ENCODE measurements at places on chromosomes 7 and 10. TPM values are rescaled to one million over a fixed set of nuclear protein-coding genes. Genes with fewer than 3 reads are reported as not detected.

DNA sequence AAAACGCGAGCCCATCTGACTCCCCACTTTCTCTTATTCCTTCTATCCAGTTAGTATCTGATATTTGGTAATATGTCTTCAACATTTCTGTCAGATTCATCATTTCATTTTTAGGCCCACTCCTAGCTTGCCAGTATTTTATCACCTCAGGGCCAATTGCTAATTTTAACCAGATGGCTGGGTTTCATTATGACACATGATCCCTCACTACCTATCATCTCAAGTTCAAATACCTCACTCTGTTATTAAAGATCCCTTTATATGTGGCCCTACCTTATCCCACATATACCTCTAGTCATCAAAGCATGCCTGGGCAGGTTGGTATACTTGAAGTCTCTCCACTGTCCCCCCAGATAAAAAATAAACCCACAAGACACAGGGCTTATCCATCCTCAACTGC is 104.9 kb downstream of the RNLS start:
- DNase-seq, result no peak

CLDN4 gene
- total RNA-seq, result 0.61 TPM

- no peak for DNase-seq
These were observed at the start of gene IGF2BP3 for GRCh38 chr7:23470330-23471105. TSS of gene IGF2BP3 (minus strand) at chr7:23470491. CDS start at chr7:23470110, 381 bp downstream.

PARP12 gene
- 12.7 TPM for total RNA-seq

DNA sequence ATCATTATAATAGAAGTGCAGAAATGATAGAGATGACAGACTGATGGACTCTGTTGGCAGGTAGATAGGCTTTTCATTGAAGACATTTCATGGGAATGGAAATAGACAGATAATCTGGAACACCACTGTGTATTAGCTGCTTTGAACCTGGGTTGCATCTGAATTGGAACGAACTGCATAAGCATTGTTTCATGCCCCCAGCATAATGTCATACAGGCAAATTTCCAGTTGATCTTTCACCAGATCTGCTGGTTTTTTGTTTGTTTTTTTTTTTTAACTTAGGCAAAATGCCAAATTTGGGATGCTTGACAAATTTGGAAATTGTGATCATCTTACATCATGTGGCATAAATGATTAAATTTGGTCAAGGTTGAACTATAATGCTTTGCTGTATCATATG is 172.1 kb upstream of the AOAH start:
- no peak for DNase-seq

DNA sequence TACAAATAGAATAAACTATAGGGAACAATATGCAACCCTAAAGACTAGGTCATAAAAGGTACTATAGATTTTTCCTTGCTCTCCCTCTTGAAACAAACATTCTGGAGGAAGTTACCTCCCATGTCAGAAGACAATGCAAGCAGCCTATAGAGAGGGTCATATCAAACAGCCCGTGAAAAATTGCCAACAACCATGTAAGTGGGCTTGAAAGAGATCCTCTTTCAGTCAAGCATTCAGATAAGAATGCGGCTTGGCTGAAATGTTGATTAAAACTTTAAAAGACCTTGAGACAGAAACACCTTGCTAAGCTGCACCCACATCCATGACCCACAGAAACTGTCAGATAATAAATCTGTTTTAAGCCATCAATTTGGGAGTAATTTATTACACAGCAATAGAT is 526.6 kb upstream of the GHITM start:
- no peak for DNase-seq

Measured in gastrocnemius medialis (tissue), 4 donors.